ENCODE measurements at places on chromosomes 3 and 15.

DNA sequence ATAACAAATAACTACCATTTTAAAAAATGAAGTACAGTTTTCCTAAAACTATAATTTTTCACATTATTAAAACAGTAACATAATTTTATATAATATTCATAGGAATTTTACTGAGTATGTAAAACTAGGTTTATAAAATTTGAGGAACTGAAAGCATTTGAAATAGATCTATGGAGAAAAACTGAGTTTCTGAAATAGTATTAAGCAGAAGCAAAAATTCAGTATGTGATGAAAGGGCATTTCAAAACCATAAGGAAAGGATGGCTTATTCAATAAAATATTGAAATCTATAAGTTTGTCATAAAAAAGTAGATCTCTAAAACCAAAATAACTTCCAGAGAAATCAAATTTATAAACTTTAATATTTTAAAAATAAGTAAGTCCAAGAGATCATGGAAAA, 53.4 kb downstream of the GBE1 start:
- no peak for DNase-seq

- no peak for DNase-seq
Observed at GRCh38 chr3:53238886-53239285, 16.9 kb downstream of the TKT start.

GRCh38 chr3:16251316-16252085, 13.2 kb downstream of the DPH3 start:
- DNase-seq, result no peak

DNA sequence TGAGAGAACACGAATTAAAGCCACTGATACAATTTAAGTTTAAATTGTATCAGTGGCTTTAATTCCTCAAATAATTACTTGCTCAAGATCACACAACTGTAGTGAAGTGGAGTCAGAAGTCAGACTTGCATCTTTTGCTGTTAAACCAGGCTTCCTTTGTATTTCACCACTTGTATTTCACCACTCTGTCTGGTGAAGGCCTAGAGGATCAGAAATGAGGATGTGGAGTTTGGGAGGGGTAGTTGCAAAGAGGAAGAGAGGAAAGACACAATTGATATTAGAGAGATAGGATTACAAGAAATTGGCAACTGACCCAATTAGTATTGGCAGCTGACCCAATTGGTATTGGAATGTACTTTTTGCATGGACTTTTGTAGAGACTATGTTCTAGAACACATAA, 288.1 kb upstream of the GPR149 start:
- no peak for DNase-seq

DNA sequence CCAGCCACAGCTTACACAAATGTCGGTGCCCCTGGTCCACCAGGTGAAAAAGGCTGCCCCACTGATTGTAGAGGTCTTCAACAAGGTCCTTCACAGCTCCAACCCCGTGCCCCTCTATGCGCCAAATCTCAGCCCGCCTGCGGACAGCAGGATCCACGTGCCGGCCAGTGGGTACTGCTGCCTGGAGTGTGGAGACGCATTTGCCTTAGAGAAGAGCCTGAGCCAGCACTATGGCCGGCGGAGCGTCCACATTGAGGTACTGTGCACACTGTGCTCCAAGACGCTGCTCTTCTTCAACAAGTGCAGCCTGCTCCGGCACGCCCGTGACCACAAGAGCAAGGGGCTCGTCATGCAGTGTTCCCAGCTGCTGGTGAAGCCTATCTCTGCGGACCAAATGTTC, 32.9 kb upstream of the ALPK3 start:
- DNase-seq, result no peak

DNA sequence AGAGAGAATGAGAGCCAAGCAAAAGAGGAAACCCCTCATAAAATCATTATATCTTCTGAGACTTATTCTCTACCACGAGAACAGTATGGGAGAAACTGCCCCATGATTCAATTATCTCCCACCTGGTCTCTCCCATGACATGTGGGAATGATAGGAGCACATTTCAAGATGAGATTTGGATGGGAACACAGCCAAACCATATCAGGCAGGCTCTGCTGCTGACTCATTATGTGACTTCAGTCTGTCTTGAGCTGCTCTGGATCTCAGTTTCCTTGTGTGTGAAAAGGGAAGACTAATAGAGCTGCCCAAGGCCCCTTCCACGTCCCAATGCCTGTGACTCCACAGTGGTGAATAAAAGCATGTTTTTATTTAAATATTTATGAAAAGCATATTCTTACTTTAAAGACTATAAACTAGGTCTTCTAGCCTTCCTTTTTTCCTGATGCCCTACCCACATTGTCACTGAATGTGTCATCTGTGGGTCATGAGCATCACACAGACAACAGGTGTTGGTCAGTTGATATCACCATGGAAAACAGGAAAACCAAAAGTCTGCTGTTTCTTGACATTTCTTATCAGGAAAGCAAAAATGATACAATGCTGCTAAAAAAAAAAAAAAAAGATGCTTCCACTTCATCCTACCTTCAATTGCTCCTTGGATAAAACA, 96.0 kb upstream of the PPP2R3A start:
- no peak for DNase-seq

- DNase-seq, result no peak
Observed at GRCh38 chr3:157263027-157263426, 103.1 kb upstream of the CCNL1 start.

GRCh38 chr15:72235298-72235697, 4.3 kb upstream of the PKM start:
- no peak for DNase-seq

DNA sequence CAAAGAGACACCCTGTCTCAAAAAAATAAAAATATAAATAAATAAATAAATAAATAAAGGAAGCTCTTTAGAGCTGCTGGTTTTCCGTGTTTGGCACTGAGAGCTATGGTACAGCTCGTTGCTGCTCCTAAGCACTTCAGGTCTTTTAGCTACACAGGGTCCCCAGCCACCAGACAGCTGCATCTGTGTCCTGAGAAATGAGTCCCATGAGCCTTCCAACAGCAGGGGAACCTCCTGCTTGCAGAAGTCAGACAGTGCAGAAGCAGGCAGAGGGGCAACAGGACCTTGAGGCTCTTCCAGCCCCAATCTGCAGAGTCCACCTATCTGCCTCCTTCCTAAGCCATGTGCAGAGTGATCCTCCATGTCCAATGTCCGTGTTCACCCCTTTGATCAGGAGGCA, 159.0 kb downstream of the SV2B start:
- no peak for DNase-seq

DNA sequence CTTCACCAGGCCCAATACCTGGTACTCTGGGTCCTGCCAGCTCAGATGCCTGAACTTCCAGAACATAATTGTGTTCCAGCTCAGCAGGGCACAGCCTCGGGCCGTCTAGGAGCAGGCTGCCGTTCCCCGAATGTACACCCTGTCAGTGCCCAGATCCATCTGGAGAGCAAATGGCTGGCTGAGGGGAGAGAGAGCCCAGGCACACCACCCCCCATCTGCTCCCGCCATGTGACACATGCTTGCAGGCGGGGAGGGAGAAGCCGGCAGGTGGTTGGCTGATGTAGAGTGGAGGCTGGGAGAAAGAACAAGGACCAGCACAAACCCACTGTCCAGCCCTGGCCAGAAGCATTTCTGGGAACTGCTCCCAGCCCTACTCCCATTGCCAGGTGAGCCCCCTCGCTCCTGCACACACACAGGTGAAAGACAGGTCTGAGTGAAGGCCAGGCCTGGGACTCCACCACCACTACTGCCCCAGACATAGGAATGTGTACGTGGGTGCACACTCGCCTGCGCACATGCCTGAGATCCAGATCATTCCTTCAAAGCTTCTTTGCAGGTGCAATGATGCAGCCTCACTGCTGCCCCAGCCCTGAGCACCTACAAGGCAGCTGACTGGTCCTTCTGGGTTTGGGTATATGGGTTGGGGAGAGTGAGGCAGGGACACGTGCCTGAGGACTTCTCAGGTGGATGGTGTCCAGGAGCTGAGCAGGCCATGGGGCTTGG, 53.5 kb downstream of the SEMA5B start:
- DNase-seq, result no peak

GRCh38 chr3:73094129-73094528, 32.7 kb downstream of the EBLN2 start:
- DNase-seq, result no peak

- no peak for DNase-seq
Observed at GRCh38 chr3:2920103-2920502, 190.1 kb downstream of the IL5RA start.

DNA sequence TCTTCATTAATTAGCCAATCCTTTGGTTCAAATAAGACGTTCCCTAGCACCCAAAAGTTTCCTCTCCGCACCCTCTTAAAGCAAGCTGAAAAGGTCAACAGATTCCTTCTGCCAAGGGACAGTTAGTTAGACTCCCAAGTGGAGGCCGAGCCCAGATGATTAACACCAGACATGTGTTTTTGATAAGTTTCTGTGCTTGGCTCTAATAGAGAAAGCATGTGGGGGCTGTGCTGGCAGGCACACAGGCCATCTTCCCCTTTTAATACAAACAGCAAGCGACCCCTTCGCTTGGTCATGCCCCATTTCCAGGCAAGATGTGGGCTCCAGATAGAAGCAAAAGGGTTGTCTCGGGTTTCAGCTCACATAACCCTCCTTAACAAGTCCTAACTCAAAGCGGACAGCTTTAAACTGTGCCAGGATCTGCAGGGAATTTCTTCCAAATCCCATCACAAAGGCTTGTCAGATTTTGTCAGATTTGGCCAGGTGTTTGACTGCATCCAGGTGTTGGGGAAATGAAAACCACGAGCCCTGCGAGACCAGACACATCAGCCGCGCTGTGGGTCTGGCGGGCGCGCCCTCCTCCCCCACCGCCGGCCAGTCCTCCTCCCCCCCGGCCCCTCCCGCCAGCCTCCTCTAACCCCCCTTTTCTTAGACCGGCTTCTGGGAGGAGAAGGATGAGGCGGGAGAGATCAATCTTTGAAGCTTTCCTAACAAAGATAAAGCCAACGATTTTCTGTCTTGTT, 3.3 kb downstream of the HES1 start:
- DNase-seq, result no peak

- no peak for DNase-seq
Observed at GRCh38 chr3:59121346-59122144, 71.7 kb upstream of the CFAP20DC start.

- no peak for DNase-seq
Observed at GRCh38 chr15:68644083-68644904, 65.5 kb downstream of the CORO2B start.

- DNase-seq, result no peak
Observed at GRCh38 chr3:172582712-172583111, 59.5 kb upstream of the TNFSF10 start.

GRCh38 chr15:70741107-70741531, 22.2 kb downstream of the UACA start:
- DNase-seq, result no peak

DNA sequence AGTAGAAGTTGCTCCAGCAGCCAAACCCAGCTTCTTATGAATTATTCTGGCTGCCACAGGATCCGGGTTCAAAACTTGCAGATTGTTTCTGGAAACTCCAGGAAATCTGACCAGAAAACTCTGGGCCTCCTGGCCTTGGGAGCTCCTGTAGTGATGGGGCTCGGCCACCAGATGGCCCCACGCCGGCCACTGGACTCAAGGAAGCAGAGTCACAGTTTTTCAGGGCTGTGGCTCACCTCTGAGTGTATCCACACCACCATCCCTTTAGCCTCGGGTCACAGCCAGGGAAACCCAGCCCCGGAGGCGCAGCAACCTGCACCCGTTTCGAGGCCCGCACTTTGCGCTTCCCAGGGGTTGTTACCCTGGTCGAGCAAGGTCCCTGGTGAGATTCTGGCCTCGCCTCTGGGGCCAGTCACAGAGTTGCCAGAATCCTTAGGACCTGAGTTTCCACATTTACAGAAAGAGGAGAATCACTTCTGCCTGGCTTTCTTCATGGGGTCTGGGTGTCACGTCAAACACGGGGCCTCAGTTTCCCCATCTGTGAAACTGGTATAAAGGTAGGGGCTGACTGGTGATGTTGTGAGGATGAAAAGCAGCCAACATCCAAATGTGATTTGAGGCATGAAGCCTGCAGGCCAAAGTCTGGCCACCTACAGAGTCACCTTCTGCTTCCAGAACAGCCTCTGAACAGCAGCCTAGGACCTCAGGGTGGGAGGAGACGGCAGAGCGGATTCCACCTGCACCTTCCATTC, 53.5 kb upstream of the LCTL start:
- DNase-seq, result no peak

DNA sequence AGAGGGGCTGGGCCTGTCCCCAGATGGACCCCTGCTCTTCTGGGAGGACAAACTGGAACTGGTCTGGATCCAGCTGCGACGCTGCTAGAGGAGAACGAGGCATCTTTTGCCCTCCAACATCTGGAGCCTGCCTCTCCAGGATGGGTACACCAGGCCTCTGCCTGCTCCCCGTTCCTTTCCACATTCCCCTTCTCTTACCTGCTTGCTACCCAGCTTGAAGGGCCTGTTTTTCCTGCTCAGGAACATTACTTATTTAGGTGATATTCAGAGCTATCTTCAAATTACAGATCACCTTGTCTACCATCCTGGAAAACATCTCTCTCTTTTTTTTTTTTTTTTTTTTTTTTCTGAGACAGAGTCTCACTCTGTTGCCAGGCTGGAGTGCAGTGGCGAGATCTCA, 64.0 kb downstream of the CHRD start:
- DNase-seq, result no peak

DNA sequence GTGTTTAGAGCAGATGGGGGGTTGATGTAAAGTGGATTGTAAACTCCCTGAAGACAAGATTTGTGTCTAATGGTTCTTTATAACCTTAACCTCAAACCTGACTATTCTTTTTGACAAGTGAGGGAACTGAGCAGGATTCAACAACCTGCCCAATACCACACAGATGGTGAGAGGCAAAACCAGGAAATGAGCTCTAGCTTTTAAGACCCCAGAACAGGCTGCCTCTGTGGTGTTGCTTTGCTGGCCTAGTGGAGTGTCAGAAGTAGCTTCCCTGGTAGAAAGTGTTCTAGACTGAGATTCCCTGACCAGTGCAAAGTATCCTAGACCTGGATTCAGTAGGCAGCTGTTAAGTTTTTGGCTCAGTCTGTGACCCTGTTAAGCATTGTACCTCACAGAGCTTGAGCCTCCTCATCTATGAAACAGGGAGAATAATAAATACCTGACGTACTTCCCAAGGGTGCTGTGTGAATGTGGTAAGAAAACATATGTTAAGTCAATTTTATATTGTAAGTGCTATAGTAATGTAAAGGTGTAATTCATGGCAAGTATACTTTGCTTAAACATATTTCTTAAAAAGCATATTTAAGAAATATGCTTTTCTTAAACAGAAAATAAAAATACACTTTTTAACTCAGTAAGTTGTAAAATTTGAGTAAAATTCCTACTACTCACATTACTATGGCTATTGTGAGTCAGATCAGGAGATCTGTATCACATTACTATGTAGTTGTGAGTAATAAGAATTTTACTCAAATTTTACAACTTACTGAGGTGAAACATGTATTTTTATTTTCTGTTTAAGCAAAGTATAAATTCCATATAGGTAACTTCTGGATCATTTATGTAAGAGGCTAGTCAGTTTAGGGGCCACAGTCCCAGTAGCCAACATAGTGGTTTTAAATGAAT, 8.8 kb downstream of the GPR87 start:
- DNase-seq, result no peak

Data from stimulated activated CD8-positive, alpha-beta memory T cell treated with anti-CD3 and anti-CD28 coated beads, Interleukin-12 subunit alpha, Interleukin-12 subunit beta, amount 100 ng/mL, for 1 hour (primary cell).